Natural killer cell treated with Interleukin-12 subunit alpha and Interleukin-12 subunit beta and Interleukin-15 and Interleukin-18, amount 100 ng/mL, for 72 hours (primary cell): ENCODE measurements at places on chromosomes 3 and 15. TPM values are rescaled to one million over a fixed set of nuclear protein-coding genes. Genes with fewer than 3 reads are reported as not detected.

GRCh38 chr15:76575679-76576078 lies 239.1 kb downstream of the ISL2 start:
- no peak for DNase-seq

Gene TRAT1
- total RNA-seq: 3.0 TPM

- DNase-seq: no peak
These were observed 192.6 kb upstream of the LYSMD4 start for GRCh38 chr15:99925661-99926461.

- no peak for DNase-seq
These were observed 63.2 kb downstream of the IQGAP1 start for GRCh38 chr15:90451053-90451850.

DNA sequence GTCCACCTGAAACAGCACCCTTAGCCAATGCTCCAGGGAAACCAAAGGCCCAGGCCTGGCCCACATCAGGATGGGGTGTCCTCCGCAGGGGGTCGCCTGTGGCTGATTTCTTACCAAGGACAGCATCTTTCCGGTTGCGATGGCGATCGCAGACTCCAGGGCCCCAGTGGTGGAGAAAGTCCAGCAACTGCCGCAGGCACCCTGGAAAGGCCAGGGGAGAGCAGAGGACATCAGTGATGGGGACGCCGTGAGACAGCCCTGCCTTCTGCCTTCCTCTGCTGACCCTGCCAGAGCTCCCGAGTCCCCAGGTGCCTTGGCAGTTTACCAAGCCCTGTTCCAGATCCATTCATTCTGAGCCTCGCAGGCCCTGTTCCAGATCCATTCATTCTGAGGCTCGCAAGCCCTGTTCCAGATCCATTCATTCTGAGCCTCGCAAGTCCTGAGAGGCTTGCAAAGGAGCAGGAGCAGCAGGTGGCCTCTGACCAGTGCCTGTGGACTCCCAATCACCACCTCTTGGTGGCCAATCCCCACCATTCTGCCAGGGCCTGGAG lies 12.5 kb downstream of the CTSH start:
- DNase-seq: no peak

- DNase-seq: no peak
These were observed 558.5 kb upstream of the CFAP20DC start for GRCh38 chr3:59608356-59608755.

DNA sequence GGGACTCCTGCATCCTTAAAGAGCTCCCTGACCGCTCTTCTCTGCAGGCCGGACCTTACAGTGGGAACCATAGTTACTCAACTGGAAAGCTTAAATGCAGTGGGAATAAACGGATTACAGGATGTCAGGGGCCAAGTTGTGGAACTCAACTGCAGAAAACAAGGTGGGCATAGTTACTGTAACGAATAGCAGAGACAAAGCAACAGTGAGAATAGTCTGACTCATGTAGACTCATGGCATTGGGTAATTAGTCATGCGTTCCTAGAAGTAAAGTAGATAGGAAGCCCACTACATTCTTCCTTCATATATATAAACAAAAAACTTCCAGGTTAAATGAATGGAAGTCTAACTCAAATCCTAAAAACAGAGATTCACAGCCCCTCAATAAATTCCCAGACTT lies 95.5 kb upstream of the CHRNA7 start:
- no peak for DNase-seq

DNA sequence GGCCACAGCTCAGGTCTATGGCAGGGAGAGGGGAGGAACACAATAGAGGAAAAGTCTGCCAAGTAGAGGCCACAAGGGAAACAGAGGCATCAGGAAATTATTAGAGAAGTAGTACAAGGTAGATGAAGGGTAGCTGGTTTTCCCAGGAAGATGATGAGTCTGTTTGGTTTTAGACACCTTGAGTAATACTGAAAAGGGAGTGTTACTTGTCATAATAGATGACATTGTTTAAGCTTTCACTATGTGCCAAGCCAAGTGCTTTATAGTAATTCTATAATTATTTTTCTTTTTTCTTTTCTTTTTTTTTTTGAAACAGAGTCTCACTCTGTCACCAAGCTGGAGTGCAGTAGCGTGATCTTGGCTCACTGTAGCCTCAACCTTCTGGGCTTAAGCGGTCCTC lies 13.7 kb downstream of the PXK start:
- no peak for DNase-seq

- no peak for DNase-seq
These were observed 243.8 kb downstream of the OTOL1 start for GRCh38 chr3:161740421-161740820.

- no peak for DNase-seq
These were observed 108.1 kb upstream of the TPM1 start for GRCh38 chr15:62934236-62934971.

Gene GP5
- total RNA-seq: not detected

DNA sequence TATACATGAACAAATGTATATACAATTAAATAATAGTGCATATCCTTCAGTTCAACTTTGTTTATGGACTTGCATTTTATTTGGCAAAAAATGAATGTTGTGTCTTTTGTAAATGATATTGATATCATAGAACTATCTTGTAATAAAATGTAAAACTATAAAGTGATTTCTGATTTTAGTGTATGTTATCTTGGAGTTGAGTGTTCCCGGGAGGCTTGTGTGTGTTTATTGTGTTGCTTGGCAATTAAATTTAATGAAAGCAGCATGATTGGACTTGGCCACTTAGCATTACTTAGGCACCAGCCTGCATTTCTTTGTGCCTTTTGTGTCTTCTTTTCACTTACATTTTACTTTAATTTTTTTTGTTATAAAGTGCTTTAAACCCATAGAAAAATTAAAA lies 10.6 kb downstream of the ARHGEF26 start:
- no peak for DNase-seq

GRCh38 chr15:39472621-39473297 lies 108.1 kb upstream of the THBS1 start:
- no peak for DNase-seq

Gene THAP10
- total RNA-seq: 0.19 TPM

DNA sequence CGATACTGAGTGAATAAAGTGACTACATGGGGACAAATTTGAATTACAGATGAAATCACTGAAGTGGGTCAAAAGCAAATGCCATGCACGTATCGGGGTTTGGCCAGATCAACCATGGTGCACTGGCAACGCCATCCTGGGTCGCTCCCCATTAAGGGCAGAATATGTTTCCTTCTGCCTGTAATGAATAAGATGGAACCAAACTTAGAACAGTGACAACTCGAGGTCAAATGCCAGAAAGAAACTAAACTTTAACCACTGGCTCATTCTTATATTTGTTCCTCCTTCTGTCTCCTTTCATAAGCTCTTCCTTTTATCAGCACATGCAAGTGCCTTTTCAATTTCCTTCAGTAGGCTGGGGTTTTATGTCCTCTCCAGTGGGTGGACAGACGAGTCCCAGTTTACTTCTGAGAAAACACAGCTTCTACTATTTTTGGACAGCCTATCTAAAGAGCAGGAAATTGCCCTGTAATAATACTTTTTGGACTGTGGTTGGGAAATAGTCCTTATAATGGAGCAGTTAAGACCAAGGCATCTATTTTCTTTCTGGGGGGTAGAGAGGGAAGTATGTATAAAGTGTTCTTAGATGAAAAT lies 61.4 kb downstream of the WHAMM start:
- DNase-seq: no peak

Gene SST
- not detected for total RNA-seq

- DNase-seq: no peak
These were observed 183.4 kb downstream of the GOLGA6L6 start for GRCh38 chr15:20358066-20358778.

DNA sequence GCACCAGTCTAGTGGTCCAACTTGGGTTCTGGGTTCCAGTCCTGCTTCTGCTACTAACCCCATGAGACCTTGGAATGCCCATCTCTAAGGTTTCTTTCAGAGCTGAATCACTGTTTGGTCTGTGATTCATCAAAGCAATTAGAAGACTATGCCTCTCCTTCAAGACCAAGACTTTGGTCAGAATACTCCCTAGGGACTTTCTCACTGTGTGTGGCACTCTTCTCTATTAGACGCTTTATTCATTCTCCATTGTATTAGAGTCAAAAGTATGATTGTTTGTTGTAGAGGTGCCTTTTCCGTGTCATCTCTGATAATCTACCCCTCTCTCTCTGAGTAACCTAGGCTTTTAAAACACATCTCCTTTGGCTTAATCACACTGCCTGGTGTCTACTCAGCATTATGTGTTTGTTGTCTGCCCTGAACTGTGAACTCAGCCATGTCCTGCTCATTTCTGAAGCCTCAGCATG lies 90.5 kb downstream of the LPP start:
- DNase-seq: no peak

DNA sequence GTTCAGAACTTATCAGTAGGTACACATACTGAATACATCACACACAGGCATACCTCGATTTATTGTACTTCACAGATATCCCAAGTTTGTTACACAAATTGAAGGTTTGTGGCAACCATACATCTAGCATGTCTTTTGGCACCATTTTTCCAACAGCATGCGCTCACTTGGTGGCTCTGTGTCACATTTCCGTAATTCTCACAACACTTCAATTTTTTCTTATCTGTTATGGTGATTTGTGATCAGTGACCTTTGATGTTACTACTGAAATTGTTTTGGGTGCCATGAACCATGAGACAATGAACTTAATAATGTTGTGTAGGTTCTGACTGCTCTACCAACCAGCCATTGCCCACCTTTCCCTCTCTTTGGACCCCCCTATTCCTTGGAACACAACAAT lies 10.8 kb downstream of the PARL start:
- no peak for DNase-seq
